ENCODE measurements at places on chromosomes 13 and 19.
A peak's percentile ranks its signal among the peaks of the same experiment; 100 is the strongest.

DNA sequence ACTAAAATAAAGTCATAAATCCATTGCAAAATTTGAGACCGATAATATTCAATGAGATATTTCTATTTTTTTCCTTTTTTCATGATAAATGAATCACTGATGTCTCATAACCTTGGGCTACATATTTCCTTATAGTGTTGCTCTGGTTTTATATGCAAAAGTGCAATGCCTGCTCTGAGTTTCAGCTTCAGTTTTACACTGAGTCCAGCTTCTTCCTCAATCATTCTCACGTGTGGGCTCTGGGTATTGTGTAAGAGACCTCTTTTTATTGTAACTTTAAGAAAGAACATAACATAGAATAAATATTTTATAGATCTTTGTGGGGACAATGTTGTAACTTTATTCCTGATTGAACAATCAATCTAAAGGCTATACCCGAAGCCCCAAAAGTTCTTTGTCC lies 280.2 kb upstream of the EDNRB start:
- H3K27me3 ChIP-seq: peaks cover 5% of the 10 kb centered on the region
- no peak for DNase-seq
- no peak overlapping the region for H3K27ac ChIP-seq
- H3K36me3 ChIP-seq: no peaks in the 10 kb centered on the region

DNA sequence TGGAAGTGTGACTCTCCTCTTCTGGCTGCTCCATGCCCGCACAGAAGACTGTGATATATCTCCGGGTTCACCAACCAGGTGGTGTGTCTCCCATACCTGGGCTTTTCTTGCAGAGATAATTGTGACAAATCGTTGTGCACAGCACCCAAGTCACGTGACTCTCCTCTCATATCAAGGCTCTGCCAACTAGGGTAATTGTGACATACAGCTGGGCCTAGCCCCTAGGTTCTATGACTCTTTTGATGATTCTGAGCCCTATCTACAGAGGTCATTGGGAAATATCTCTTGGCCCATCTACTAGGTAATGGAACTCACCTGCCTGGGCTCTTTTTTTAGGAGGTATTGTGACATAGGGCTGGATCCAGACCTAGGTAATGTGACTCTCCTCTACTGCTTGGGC lies 89.8 kb downstream of the ZNF429 start:
- no peak for DNase-seq
- no peak overlapping the region for H3K4me3 ChIP-seq
- H3K36me3 ChIP-seq: no peaks in the 10 kb centered on the region

- no peak overlapping the region for H3K27ac ChIP-seq
- no peaks in the 10 kb centered on the region for H3K27me3 ChIP-seq
- H3K36me3 ChIP-seq: no peaks in the 10 kb centered on the region
- peak; percentile 75 for DNase-seq
- H3K4me1 ChIP-seq: peaks cover 29% of the 10 kb centered on the region
- H3K4me3 ChIP-seq: no peak overlapping the region
These were observed 5.5 kb upstream of the SAE1 start for GRCh38 chr19:47124937-47125668.

- peaks cover 7% of the 10 kb centered on the region for H3K36me3 ChIP-seq
- H3K27ac ChIP-seq: no peak overlapping the region
- peaks cover 17% of the 10 kb centered on the region for H3K4me1 ChIP-seq
- H3K4me3 ChIP-seq: peak overlapping the region; percentile 85
These were observed 1.4 kb upstream of the ZNF584 start for GRCh38 chr19:58406818-58407657.

- no peaks in the 10 kb centered on the region for H3K4me1 ChIP-seq
- no peak overlapping the region for H3K27ac ChIP-seq
- no peak for DNase-seq
- H3K36me3 ChIP-seq: peaks cover 93% of the 10 kb centered on the region
These were observed 58.4 kb downstream of the SMARCA4 start for GRCh38 chr19:11019262-11019661.

GRCh38 chr19:10478476-10478875 lies 24.7 kb downstream of the KEAP1 start:
- no peak for DNase-seq
- no peaks in the 10 kb centered on the region for H3K27me3 ChIP-seq
- H3K27ac ChIP-seq: no peak overlapping the region
- H3K4me1 ChIP-seq: peaks cover 15% of the 10 kb centered on the region
- H3K4me3 ChIP-seq: no peak overlapping the region

- DNase-seq: no peak
- H3K36me3 ChIP-seq: no peaks in the 10 kb centered on the region
- no peaks in the 10 kb centered on the region for H3K27me3 ChIP-seq
- no peak overlapping the region for H3K4me3 ChIP-seq
- no peak overlapping the region for H3K27ac ChIP-seq
These were observed 354.6 kb downstream of the DNAJC15 start for GRCh38 chr13:43377973-43378372.

DNA sequence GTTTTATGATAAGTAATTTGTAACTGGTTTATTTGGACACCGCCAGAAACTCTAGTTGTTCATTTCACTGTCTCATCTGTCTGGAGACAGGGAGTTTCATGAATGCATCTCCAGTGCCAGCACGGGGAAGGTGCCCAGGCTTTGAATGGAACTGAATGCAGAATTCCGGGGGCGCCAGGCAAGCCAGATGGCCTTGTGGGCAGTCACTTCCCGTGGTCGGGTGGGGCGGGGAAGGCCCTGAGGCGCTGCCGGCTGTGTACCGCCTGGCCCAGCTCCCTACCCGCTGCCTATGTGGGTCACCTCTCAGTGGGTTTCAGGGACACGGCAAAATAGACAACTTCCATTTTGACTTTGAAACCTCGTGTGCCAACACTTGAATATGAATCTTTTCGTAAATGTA lies 28.8 kb upstream of the MCF2L start:
- no peak for DNase-seq
- no peaks in the 10 kb centered on the region for H3K36me3 ChIP-seq
- H3K27ac ChIP-seq: no peak overlapping the region
- H3K4me3 ChIP-seq: no peak overlapping the region

GRCh38 chr19:56319991-56320390 lies 5.4 kb upstream of the ZSCAN5A start:
- no peak overlapping the region for H3K27ac ChIP-seq
- no peak for DNase-seq
- H3K36me3 ChIP-seq: no peaks in the 10 kb centered on the region
- H3K4me3 ChIP-seq: no peak overlapping the region

GRCh38 chr19:4977299-4978174 lies 8.6 kb downstream of the KDM4B start:
- peaks cover 10% of the 10 kb centered on the region for H3K36me3 ChIP-seq
- H3K27me3 ChIP-seq: no peaks in the 10 kb centered on the region
- peak overlapping the region; percentile 58 for H3K27ac ChIP-seq
- H3K4me3 ChIP-seq: no peak overlapping the region
- DNase-seq: peak; percentile 88
- H3K4me1 ChIP-seq: peaks cover 39% of the 10 kb centered on the region

DNA sequence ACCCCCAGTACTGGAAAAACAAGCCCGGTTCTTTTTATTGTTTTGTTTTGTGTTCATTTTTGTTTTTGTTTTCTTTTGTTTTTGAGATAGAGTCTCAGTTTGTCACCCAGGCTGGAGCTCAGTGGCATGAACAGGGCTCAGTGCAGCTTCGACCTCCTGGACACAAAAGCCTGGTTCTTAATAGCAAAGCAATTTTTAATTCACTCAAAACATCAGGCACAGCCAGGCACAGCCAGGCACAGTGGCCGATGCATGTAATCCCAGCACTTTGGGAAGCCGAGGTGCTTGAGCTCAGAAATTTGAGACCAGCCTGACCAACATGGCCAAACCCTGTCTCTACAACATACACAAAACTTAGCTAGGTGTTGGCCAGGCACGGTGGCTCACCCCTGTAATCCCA lies 30.7 kb downstream of the INSR start:
- no peaks in the 10 kb centered on the region for H3K36me3 ChIP-seq
- no peaks in the 10 kb centered on the region for H3K27me3 ChIP-seq
- H3K4me3 ChIP-seq: no peak overlapping the region
- DNase-seq: no peak
- no peaks in the 10 kb centered on the region for H3K4me1 ChIP-seq
